ENCODE measurements at places on chromosomes 2 and 18. TPM values are rescaled to one million over a fixed set of nuclear protein-coding genes. Genes with fewer than 3 reads are reported as not detected.

DNA sequence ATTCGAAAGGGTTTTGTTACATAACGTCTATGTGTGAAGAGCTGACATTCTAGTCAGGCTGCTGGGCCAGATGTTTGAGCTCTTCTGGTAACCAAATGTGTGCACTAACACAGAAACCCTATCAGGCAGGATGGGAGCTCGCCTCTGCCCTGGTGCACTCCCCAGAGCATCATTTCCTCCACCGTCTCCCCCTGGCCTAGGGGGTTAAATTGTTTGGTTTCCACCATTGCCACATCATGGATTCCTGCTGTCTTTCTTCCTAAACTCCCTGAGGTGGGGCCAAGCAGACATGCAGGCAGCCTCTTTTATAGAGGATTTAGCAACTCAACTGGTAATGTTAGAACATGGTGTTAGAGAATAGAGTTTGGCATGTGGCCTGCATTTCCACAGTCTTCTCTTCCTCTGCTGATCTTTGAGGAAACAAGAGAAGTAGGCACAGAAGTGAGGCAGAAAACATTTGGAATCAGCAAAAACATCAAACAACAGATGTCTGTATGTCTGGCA lies 87.3 kb downstream of the ANTXR1 start:
- no peak overlapping the region for H3K4me3 ChIP-seq
- DNase-seq: no peak
- no peaks in the 10 kb centered on the region for H3K4me1 ChIP-seq
- no peaks in the 10 kb centered on the region for H3K27me3 ChIP-seq
- H3K36me3 ChIP-seq: no peaks in the 10 kb centered on the region

DNA sequence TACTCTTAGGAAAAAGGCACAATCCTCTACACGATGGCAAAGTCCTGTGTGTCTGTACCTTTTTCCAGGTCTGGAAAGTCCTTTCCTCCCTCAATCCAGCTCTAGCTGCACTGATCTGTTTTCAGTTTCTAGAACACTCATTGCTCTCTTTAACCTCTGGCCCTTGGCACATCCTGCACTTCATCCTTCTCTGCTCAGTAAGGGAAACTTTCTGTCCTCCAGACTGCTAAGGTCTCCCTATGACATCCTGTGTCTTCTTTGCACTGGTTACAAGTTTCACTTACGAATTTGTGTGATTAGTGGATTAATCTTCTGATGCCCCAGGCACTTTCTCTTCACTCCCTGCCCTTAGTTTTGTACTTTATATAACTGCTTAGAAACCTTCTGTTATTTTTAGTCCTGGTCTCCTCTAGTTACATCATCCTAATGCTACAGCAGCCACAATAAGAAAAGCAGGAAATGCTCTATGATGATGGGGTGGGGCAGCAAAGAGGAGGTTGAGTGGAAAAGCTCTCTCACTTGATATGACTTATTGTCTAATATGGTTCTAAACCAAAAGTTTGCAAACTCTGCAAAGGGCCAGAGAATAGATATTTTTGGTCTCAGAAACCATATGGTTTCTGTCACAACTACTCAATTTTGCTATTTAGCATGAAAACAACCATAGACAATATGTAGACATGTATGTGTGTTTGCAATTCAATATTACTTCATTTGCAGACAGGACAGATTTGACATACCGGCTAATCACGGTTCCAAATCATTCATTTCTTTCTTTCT lies 568.2 kb downstream of the THSD7B start:
- H3K27me3 ChIP-seq: no peaks in the 10 kb centered on the region
- DNase-seq: no peak
- H3K4me1 ChIP-seq: no peaks in the 10 kb centered on the region
- H3K4me3 ChIP-seq: no peak overlapping the region
- H3K27ac ChIP-seq: no peak overlapping the region
- no peaks in the 10 kb centered on the region for H3K36me3 ChIP-seq

- H3K4me1 ChIP-seq: peaks cover 15% of the 10 kb centered on the region
- peaks cover 21% of the 10 kb centered on the region for H3K27me3 ChIP-seq
- H3K4me3 ChIP-seq: no peak overlapping the region
Observed at GRCh38 chr18:23658285-23658684, 4.4 kb downstream of the ANKRD29 start.

The GKN1 gene
- total RNA-seq: not detected

DNA sequence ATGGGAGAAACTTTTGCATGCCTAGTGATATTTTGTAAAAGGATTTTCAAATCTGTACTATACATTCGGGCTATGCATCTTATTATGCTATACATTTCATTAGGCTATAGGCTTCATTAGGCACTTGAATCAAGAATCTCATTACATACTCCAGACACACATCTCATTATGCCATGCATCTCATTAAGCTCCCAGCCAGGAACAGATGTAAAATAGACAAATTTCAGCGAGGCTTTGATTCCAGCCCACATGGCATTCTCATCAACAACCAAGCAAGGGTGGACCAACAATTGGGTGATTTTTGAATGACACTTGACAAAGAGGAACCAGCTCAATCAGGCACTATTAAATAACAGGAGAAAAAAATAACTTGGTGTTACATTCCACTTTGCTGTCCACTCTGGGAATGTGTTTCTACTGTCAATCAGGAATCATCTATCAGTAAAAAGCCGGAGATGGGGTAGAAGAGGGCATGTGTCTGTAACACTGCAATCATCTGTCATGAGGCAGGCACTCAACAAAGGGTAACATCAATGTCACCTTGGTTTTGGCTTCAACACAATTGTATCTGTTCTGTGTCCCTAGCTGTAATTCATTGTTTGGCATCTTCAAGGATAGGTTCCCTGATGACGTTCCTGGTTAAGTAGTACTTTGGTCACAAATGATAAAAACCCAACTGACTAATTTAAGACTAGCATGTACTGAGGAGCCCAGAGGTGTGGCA lies 498.6 kb downstream of the EPHA4 start:
- no peak overlapping the region for H3K4me3 ChIP-seq
- DNase-seq: no peak
- H3K4me1 ChIP-seq: no peaks in the 10 kb centered on the region
- H3K27ac ChIP-seq: no peak overlapping the region

DNA sequence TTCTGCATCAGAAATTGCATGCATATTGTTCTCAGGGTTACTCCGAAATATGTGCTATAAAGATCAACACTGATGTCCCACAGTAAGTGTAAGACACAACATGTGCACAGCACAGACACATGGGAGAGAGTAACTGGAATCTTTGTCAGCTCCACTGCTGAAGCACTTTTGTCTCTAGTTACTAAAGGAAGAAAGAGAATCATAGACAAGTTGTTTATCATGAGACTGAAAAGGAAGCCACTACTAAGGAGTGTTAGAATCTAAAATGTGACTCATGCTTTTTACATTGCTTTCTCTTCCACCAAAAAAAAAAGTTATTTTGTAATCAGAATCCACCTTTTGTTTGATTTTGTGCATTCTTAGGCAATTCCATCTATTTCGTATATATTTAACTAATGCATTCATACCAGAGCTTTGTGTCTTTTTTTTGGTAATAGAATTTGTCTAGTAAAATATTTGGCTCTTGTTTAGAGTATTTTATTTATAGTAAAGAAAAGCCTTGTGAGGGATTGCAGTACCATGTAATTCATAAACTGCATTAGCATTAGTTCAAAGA lies 502.4 kb downstream of the FBXO15 start:
- no peak overlapping the region for H3K4me3 ChIP-seq
- no peak for DNase-seq
- H3K4me1 ChIP-seq: no peaks in the 10 kb centered on the region
- no peaks in the 10 kb centered on the region for H3K36me3 ChIP-seq

DNA sequence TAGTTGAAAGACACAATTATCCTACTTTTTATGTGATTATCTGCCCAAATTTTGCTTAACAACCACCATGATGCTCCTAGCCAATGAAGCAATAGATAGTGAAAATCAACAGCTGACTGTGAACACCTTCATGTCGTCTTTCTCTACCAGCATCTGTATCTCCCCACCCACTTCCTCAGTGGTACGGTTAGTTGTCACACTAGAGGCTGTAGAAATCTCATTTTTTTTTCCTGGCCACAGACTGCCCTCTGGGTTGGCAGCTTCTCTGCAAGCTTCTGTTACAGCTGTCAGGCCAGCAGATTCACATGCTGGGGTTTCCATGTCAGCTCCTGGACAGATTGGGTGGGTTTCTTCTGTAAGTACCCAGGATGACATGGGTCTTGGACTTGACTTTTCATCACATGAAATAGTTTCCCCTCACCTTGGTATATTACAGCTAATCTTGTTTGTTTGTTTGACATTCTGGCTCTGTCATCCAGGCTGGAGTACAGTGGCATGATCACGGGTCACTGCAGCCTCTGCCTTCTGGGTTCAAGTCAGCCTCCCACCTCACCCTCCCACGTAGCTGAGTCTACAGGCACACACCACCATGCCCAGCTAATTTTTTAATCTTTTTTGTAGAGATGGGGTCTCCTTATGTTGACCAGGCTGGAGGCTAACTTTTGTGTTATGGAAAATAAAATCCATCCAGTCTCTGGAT lies 24.3 kb downstream of the STAT4 start:
- H3K36me3 ChIP-seq: no peaks in the 10 kb centered on the region
- DNase-seq: no peak
- H3K4me1 ChIP-seq: no peaks in the 10 kb centered on the region
- H3K27ac ChIP-seq: no peak overlapping the region
- no peak overlapping the region for H3K4me3 ChIP-seq
- no peaks in the 10 kb centered on the region for H3K27me3 ChIP-seq

Data from B cell (primary cell).